ENCODE measurements at places on chromosomes 4 and X. TPM values are rescaled to one million over a fixed set of nuclear protein-coding genes. Genes with fewer than 3 reads are reported as not detected.
A peak's percentile ranks its signal among the peaks of the same experiment; 100 is the strongest.

The SYNPO2 gene
- total RNA-seq = 177 TPM

The CTAG2 gene
- not detected for total RNA-seq

- DNase-seq = peak; percentile 24
Observed at GRCh38 chrX:39907964-39908661, 189.6 kb downstream of the BCOR start.

- DNase-seq = no peak
Observed at GRCh38 chr4:96170198-96170597, 330.3 kb downstream of the PDHA2 start.
